ENCODE measurements at places on chromosomes 7 and 10. TPM values are rescaled to one million over a fixed set of nuclear protein-coding genes. Genes with fewer than 3 reads are reported as not detected.

The LRRN3 gene
- 5.4 TPM for total RNA-seq

The FAM131B gene
- 1.5 TPM for total RNA-seq

The LMBR1 gene
- total RNA-seq, result 25.2 TPM

The KCNIP2 gene
- 0.69 TPM for total RNA-seq

The PARD3 gene
- 4.0 TPM for total RNA-seq

DNA sequence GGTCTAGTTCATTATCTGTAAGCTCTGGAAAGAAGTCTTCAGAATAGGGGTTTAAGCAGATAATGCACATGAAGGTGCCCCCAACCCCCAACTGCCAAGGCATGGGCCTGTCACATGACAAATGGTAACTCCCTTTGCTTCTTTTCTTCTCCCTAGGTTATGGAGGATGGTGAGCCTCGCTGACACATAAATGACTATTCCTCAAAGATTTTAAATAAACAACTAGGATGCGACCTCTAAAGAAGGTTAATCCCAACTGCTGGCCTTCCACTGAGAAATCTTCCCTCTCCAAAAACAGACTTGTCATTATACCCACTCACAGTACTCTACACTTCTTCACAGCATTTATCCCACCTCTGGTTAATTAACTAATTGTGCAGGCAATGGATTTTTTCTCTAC, 75.7 kb upstream of the FAM133B start:
- no peak for DNase-seq

- DNase-seq, result no peak
These were observed 76.5 kb downstream of the TEX36 start for GRCh38 chr10:125606414-125607010.

- DNase-seq, result no peak
These were observed 71.7 kb downstream of the GNAT3 start for GRCh38 chr7:80439894-80440821.

DNA sequence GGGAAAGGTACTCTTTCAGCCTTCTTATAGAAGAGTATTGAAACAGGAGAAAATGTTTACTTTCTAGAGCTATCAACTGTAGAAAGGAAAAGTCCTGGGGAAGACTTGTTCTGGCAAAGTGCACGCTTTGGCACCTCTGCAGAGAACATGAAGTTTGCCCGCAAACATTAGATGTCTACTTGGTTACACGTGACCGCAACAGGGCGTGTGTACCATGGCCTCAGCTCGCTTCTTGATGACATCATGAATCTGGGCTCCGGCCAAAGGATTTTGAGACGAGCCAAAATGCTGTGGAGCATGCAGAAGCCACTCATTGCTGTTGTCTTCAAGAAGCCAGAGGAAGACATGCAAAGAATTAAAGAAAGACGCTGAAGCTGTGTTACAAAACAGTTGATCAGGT, 8.6 kb upstream of the TAS2R60 start:
- DNase-seq, result no peak

DNA sequence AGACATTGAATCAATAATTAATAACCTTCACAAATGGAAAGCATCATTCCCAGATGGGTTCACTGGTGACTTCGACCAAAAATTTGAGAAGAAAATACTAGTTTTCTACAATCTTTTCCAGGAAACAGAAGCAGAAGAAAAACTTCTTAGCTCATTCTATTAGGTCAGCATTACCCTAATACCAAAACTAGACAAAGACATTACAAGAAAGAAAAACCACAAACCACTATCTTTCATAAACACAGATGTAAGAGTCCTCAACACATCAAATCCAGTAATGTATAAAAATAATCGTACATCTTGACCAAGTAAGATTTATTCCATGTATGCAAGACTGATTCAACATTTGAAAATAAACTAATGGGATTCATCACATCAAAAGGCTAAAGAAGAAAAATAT, 64.0 kb upstream of the CDK1 start:
- no peak for DNase-seq

DNA sequence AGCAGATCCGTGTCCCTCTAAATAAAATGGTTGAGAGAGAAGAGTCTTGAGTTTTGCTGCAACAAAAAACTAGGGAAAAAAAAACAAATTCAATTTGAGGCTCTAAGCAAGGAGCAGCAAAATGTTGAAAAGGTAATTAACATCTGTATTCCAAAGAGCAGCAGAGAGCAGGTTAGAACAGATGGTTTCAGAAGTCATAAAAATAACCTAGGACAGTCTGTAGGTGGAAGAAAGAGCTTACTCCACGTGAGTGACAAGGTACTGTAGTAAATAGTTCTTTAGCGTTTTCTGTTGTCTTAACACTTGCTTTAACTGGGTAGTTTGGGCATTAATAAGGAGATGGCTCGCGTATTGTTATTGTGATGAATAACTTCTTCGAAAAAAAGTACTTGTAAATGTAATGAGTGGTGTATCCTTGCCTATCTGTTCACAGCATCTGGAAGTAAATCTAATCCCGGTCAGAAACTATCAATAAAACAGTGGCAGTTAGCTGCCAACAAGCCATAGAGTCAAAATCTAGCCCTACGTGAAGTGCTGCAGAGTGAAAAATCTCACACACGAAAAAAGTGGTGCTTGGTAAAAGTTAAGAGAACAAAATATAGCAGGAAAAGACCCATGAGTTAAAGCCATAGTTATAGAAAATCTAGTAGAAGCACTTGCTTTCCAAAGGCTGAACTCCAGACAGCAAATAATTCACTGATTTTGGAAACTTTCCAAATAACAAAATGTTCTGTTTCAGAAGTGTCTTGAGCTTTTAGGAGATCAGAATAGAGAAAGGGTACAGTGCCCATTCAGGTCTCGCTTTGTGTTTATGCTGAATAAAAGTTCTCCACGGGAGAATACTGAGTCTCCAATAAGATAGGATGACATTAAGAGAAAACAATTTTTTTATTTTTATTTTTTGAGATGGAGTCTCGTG, 49.3 kb upstream of the PARD3 start:
- no peak for DNase-seq

All from activated naive CD4-positive, alpha-beta T cell treated with anti-CD3 and anti-CD28 coated beads for 36 hours (primary cell).